ENCODE measurements at places on chromosomes 3 and 15. TPM values are rescaled to one million over a fixed set of nuclear protein-coding genes. Genes with fewer than 3 reads are reported as not detected.

DNA sequence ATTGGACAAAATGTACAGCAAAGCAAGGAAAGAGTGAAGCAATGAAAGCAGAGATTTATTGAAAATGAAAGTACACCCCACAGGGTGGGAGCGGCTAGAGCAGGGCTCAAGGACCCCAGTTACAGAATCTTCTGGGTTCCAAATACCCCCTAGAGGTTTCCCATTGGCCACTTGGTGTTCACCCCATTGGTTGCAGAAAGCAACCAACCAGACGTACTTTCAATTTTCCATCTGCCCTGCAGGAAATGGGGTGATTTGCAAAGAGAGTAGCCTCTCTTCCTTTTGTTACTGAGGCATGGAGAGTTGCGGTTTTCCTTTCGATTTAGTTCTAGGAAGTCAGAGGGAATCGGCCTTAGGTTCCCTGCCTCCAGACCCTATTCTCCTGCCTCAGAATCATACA lies 2.4 kb downstream of the PML start:
- peak overlapping the region; percentile 34 for H3K4me3 ChIP-seq
- peaks cover 13% of the 10 kb centered on the region for H3K27me3 ChIP-seq
- peaks cover 36% of the 10 kb centered on the region for H3K4me1 ChIP-seq

- no peak overlapping the region for H3K4me3 ChIP-seq
- DNase-seq = no peak
- no peaks in the 10 kb centered on the region for H3K27me3 ChIP-seq
- H3K36me3 ChIP-seq = peaks cover 11% of the 10 kb centered on the region
Observed at GRCh38 chr3:18351823-18352744, 73.1 kb downstream of the SATB1 start.

SPESP1 gene
- not detected for total RNA-seq

DNA sequence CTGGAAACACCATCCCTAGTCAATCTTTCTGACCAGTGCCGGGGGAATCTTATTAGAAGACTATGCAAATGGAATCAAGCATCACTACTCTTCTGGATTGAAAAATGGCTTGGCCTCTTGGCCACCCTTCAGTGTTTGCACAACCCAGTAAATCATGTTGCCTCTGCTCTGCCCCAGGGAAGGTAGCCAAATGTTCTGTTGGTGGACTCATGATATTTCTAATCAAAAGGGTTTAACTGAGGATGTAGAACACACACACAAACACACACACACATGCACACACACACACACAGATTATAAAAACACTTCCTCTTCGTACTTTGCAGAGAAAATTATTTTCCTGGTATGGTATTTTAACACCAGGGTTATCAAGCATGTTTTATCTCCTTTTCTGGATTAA lies 7.9 kb downstream of the RBP2 start:
- no peaks in the 10 kb centered on the region for H3K27me3 ChIP-seq
- H3K27ac ChIP-seq = no peak overlapping the region
- no peak overlapping the region for H3K4me3 ChIP-seq
- H3K4me1 ChIP-seq = peaks cover 3% of the 10 kb centered on the region
- no peaks in the 10 kb centered on the region for H3K36me3 ChIP-seq

DNA sequence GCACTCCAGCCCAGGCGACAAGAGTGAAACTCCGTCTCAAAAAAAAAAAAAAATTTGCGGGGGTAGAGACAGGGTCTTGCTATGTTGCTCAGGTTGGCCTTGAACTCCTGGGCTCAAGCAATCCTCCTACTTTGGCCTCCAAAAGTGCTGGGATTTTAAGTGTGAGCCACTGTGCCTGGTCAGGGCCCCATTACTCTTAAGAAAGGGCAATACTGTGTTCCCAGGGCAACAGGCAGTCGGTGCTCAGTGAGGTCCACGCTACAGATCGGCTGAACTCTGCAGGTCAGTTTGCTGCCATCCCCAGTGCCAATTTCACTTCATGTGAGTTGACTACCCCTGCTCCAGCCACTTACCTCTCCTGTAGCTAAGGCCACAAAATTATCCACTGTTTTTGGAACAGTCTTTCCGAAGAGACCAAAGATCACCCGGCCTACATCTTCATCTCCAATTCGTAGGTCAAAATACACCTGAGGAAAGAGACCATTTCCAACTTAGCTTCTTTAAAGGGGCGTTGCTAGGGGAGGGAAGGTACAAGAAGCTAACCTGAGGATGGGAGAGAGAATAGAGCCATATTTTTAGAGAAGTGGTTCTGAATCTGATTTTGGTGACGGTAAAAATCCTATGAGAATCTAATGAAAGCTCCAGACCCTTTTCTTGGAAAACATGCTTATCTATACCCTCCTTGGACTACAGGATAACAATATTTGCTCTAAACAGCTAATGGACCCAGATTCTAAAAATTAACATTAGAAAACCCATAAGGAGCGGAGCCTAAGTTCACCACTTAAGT lies 939 bp downstream of the PPIB start:
- H3K36me3 ChIP-seq = peaks cover 39% of the 10 kb centered on the region
- H3K27me3 ChIP-seq = no peaks in the 10 kb centered on the region
- H3K4me1 ChIP-seq = peaks cover 33% of the 10 kb centered on the region
- no peak for DNase-seq

DNA sequence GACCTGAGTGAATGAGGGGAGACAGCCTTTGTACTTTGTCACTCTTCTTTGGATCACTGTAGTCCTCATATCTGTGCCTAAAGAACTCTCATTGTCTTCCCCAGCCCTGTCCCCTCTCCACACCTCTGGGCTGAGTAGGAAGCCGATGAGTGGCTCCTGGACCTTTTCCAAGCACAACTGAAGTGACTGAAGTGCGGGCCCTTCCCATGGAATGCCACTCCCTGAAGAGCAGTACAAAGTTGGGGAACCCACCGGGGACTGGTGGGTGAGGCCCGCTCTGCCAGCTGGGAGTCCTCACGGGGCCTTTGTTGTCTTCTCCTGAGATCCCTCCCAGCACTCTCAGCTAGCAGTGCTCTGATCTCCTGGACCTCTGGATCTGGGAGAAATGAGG lies 90.1 kb downstream of the AAGAB start:
- peaks cover 15% of the 10 kb centered on the region for H3K36me3 ChIP-seq
- H3K4me1 ChIP-seq = peaks cover 73% of the 10 kb centered on the region
- no peak overlapping the region for H3K4me3 ChIP-seq
- no peaks in the 10 kb centered on the region for H3K27me3 ChIP-seq
- no peak for DNase-seq

GRCh38 chr3:134503266-134503665 lies 17.4 kb downstream of the CEP63 start:
- peaks cover 7% of the 10 kb centered on the region for H3K4me1 ChIP-seq
- no peak overlapping the region for H3K27ac ChIP-seq
- no peak for DNase-seq
- H3K27me3 ChIP-seq = no peaks in the 10 kb centered on the region
- H3K36me3 ChIP-seq = peaks cover 4% of the 10 kb centered on the region
- no peak overlapping the region for H3K4me3 ChIP-seq

DNA sequence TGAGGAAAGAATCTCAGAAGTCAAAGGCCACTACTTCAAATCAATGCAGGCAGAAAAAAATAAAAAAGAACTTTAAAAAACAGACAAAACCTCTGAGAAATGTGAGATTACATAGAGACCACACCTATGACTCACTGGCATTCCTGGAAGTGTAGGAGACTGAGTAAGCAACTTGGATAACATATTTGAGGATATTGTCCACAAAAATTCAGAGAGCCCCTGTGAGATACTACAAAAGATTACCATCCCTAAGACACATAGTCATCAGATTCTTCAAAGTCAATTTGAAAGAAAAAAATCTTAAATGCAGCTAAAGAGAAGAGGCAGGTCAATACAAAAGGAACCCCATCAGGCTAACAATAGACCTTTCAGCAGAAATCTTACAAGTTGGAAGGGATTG lies 887.3 kb downstream of the NTRK3 start:
- H3K36me3 ChIP-seq = peaks cover 8% of the 10 kb centered on the region
- H3K4me3 ChIP-seq = no peak overlapping the region
- H3K27me3 ChIP-seq = no peaks in the 10 kb centered on the region
- H3K4me1 ChIP-seq = no peaks in the 10 kb centered on the region
- DNase-seq = no peak

KIF15 gene
- 18.4 TPM for total RNA-seq

SH2D7 gene
- total RNA-seq = not detected

DNA sequence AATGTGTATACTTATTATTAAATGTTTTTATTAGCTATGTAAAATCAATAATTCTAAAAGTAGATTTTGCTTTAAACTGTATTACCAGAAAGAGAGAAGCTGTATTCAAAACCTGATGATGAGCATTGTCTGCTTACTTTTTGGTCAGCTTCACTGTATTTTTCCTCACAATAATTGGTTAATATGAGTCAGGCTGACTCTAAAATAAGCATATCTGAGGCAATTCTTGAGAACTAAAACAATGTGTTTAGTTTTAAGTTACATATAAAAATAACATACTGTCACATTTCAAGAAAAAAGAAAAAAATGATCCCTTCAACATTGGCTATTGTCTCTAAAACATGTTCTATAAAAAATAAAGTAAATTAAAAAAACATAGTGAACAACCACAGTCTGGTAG lies 66.1 kb downstream of the EPHA3 start:
- no peak for DNase-seq
- H3K27me3 ChIP-seq = no peaks in the 10 kb centered on the region
- no peak overlapping the region for H3K27ac ChIP-seq
- no peak overlapping the region for H3K4me3 ChIP-seq
- no peaks in the 10 kb centered on the region for H3K36me3 ChIP-seq

CYP8B1 gene
- total RNA-seq = 0.16 TPM

DNA sequence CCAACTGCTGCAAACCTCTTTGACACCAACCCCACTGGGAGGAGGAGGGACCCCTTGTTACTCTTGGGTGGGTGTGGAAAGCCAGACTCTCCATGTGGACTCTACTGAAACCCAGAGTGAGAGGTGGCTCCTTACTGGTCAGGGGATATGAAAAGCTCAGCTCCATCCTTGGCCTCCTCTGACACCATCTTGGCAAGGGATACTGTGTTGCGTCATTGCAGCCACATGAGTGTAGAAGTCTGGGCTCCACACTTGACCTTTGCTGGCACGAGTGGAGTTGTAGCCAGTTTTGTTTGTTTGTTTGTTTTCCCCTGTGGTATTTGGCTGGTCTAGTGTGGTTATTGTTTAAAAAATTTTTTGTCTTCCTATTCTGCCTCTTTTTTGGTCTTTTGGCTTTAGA lies 289.1 kb downstream of the GAP43 start:
- no peaks in the 10 kb centered on the region for H3K27me3 ChIP-seq
- DNase-seq = no peak
- H3K27ac ChIP-seq = no peak overlapping the region
- H3K36me3 ChIP-seq = no peaks in the 10 kb centered on the region
- H3K4me3 ChIP-seq = no peak overlapping the region

- no peaks in the 10 kb centered on the region for H3K27me3 ChIP-seq
- no peak overlapping the region for H3K4me3 ChIP-seq
- no peak overlapping the region for H3K27ac ChIP-seq
- H3K4me1 ChIP-seq = peaks cover 6% of the 10 kb centered on the region
Observed at GRCh38 chr3:115651087-115651486, 27.8 kb downstream of the GAP43 start.

GUCA1C gene
- total RNA-seq = not detected

DNA sequence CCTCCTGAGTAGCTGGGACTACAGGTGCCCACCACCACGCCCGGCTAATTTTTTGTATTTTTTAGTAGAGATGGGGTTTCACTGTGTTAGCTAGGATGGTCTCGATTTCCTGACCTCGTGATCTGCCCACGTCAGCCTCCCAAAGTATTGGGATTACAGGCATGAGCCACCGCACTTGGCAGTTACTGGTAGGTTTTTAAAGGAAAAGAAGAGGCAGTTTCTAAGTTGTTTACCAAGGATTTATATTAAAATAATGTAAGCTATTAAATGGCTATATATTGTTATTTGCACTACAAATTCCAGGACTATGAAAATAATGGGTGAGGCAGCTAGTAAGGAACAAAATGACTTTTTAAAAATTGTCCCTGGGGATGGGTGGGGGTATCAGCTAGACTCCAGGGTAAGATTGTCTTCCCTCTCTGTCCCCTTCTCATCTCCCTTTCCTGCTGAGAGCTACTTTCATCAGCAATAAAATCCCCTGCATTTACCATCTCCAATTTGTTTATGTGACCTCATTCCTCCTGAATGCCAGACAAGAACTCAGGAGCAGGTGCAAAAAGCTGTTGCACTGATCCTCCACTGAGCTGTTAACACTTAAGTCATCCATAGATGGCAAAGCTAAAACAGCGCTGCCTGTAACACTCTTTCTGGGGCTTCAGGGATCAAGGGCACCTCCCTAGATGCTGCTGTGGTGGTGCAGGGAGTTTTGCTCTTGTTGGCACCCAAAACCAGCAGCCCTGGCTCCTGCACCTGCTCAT lies 165.2 kb downstream of the ZPLD1 start:
- H3K27me3 ChIP-seq = no peaks in the 10 kb centered on the region
- peaks cover 14% of the 10 kb centered on the region for H3K4me1 ChIP-seq
- no peak overlapping the region for H3K4me3 ChIP-seq
- H3K36me3 ChIP-seq = no peaks in the 10 kb centered on the region
- H3K27ac ChIP-seq = no peak overlapping the region
- no peak for DNase-seq

PRSS50 gene
- total RNA-seq = 1.4 TPM

- peaks cover 9% of the 10 kb centered on the region for H3K4me1 ChIP-seq
- no peaks in the 10 kb centered on the region for H3K27me3 ChIP-seq
- H3K36me3 ChIP-seq = no peaks in the 10 kb centered on the region
- no peak for DNase-seq
Observed at GRCh38 chr3:132016061-132017041, 18.5 kb downstream of the CPNE4 start.

ARL13B gene
- 9.3 TPM for total RNA-seq

- 0 out of 2 replicates have a peak, but pooled peaks cover 3% of the 10 kb centered on the region for H3K36me3 ChIP-seq
- H3K4me3 ChIP-seq = no peak overlapping the region
- peaks cover 6% of the 10 kb centered on the region for H3K27me3 ChIP-seq
- DNase-seq = no peak
Observed at GRCh38 chr15:34334672-34335071, 2.9 kb downstream of the SLC12A6 start.

DNA sequence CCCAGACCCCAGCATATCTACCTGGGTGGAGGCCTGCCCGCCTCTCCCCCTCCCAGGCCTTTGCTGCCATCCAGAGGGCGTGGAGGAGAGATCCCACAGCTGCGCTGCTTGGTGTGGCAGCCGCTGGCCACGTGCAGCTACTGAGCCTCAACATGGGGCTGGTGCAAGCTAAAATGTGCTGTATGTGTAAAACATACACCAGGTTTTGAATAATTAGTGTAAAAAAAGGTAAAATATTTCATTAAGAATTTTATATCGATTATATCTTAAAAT lies 95.8 kb downstream of the SEC22A start:
- no peak overlapping the region for H3K27ac ChIP-seq
- peak; percentile 36 for DNase-seq
- no peaks in the 10 kb centered on the region for H3K27me3 ChIP-seq
- H3K4me3 ChIP-seq = no peak overlapping the region
- H3K4me1 ChIP-seq = no peaks in the 10 kb centered on the region
- peaks cover 50% of the 10 kb centered on the region for H3K36me3 ChIP-seq
